Activated naive CD4-positive, alpha-beta T cell treated with anti-CD3 and anti-CD28 coated beads, Interleukin-2, amount 50 U/mL, for 72 hours (primary cell): ENCODE measurements at places on chromosomes 5 and 9.

DNA sequence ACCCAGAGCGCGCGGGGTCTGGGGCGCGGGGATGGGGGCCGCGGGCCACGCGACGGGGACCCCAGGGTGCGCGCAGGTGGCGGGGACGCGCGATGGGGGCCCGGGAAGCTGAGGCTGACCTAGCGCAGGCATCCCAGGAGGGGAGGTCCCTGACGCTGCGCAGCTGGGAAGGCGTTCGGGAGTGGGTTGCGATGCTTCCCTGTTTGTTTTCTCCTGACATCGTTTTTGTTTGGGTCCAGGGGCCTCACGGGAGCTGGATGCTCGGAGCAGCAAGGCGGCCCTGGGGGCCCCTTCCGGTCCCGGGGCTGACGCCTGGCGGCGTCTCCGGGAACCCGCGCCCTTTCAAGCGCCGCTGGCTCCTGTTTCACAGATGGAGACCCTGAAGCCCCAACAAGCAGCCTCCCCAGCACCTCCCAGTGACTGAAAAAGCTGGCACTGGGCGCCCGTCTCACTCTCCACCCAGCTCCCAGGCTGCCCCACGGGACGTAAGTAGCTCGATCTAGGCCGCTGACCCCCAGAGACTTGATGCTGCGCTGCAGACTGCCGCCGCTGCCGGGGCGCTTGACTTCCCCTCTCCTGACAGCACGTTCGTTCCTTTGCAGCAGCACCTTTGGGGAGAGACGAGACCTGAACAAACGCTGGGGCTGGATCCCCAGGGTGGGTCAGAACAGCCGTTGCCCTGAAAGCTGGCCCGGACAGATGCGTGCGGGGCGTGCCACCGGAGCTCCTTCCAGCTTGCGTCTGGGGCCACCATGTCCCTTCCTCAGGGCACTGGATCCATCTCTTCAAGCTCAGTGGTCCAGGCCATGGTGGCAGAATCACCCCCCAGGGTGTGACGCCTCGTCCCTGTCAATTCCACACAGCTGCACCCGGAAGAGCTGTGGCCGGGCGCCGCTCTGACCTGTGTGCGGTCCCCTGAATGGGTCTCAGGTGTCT lies 593 bp downstream of the BRD3OS start:
- peak; percentile 64 for DNase-seq

DNA sequence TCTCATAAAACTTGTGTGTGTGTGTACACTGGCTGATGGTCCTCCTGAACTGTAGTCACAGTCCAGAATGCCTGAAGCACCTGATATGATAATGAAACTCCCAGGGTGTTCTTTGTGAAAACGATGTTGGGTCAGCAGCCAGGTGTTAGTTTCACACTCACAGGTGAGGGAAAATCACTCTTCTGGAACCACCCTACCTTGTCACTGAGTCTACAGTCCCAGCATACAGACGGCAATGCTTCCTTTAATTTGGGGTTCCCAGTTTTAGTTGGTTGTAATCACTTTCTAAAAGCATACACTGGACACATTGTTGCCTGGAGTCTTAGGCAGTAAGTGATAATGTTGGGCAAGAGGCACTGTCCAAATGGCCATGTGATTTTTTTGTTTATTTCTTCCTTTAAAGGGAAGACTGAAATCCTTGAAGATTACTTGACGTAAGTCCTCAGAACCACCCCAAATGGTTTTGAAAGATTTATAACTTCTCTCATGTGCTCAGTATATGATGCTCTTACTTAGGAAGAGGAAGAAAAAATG lies 18.2 kb upstream of the MGAT1 start:
- no peak for DNase-seq

- DNase-seq, result no peak
These were observed 133.4 kb downstream of the SUSD1 start for GRCh38 chr9:112041536-112042243.

- DNase-seq, result no peak
These were observed 33.0 kb downstream of the MAMDC2 start for GRCh38 chr9:70076678-70077077.

- no peak for DNase-seq
These were observed 92.7 kb downstream of the VCAN start for GRCh38 chr5:83564069-83564749.

- DNase-seq, result no peak
These were observed 60.8 kb downstream of the ANKRD33B start for GRCh38 chr5:10624679-10625078.

- DNase-seq, result peak; percentile 26
These were observed 13.2 kb downstream of the CSF1R start for GRCh38 chr5:150073086-150073625.

DNA sequence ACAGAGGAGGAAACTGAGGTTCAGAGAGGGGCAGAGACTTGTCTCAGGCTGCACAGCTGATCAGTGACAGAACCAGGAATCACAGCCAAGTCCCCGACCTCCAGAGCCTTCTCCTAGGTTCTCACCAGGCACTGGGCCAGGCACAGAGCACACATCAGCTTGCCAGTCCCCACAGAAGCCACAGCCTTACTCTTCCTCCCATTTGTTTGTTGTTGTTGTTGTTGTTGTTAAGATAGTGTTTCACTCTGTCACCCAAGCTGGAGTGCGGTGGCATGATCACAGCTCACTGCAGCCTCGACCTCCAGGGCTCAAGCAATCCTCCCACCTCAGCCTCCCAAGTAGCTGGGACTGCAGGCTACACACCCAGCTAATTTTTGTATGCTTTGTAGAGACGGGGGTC lies 41.4 kb downstream of the NAIF1 start:
- DNase-seq, result no peak

- no peak for DNase-seq
These were observed 46.8 kb upstream of the SPOCK1 start for GRCh38 chr5:137545956-137546355.

GRCh38 chr9:33765411-33765810 lies 29.9 kb upstream of the PRSS3 start:
- no peak for DNase-seq

DNA sequence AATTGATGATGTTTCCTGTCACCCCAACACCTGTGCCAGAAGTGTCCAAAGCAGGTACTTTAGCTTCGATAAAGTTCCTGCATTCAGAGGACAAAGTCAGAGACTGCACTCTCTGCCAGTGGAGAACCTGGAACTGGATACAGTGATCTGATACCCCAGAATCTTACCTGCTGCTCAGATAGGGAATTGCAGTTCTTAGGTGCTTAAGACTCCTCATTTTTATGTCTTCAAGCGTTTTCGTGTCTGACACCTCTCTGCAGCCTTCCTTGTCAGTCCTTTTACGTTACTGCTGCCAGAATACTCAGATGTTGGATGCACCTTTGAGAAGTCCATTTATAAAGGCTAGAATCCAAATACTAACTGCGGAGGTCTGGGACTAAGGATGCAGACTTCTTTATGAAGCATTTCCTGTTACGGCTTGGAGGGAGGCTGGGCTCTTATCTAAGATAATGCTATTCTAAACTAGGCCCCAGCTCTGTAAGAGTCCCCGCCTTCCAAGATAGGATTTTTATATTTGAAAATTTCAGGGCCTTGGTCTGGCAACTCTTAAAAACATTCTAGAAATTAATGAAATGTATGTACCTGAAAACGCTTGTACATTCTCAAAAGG lies 1.9 kb downstream of the ISOC1 start:
- DNase-seq, result no peak

- no peak for DNase-seq
These were observed 246.6 kb upstream of the ANKRD55 start for GRCh38 chr5:56479696-56480077.

- no peak for DNase-seq
These were observed 139.8 kb upstream of the RPS23 start for GRCh38 chr5:82417776-82418607.

DNA sequence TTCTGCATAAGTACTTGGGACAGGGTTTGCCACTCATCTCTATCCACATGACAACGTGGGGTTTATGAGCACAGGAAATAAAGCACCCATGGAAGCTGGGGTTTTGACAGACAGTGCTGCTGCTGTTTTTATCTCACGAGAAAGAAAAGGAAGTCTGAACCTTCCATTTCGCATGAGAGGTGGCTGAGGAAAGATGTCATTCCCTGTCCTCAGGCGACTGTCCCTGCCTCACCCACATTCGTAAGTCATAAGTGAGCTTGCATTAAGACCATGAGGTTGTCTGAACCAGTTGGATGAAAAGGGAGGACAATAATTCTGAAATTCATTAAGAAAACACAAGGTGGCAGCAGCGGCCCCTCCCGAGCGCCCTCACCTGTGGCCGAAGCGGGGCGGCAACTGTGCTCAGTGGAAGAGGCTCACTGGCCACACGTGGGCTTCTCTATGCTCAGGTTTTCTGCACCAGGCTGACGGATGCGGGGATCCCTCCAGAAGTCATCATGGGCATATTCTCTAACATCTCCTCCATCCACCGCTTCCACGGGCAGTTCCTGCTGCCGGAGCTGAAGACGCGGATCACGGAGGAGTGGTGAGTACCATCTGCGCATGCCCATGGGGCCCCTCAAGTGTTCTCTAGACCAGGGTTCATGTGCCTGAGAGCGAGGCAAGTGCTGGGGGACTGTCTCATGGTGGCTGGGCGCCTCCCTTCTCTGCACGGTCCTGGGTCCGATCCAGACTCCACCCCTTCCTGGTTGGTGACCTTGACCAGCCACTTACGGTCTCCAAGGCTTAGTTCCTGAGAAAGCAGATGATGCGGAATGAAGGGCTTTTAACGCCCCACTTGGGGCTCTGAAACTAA lies 54.7 kb upstream of the SUSD3 start:
- peak; percentile 60 for DNase-seq

DNA sequence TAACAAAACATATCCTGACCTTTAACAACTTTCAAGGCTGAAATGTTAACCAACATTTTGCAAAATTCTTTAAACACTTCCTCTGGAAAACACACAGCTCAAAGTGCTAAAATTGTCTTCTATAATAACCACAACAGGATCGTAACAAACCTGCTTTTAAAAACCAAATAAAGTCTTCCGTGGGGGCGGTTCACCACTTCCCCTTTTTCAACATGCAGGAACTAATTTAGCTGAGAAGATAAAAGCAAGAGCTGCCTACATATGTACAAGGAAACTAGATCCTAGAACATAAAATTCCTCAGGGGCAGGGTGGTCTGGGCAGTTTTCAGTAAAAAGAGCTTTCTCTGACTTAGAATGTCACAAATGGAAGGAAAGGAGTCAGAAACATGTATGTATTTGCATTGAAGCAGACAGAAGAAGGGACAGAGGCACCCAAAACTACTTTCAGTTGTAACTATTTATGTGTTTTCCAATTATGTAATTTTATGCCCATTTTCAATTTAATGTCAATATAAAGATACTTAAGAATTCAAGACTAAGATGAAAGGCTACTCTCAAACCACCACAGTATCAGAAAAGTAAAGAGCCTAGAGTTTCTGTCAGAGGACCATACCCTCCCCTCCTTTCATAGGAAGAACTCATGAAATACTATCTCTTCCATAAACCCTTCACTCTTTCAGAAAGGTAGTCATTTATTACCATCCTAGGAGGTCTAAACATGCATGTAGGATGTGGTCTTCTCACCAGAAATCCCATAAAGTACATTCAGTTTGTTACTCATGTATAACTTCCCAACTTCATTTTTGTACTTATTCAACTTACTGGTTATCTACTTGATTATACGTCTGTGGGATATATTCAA lies 185.9 kb upstream of the RASA1 start:
- no peak for DNase-seq

DNA sequence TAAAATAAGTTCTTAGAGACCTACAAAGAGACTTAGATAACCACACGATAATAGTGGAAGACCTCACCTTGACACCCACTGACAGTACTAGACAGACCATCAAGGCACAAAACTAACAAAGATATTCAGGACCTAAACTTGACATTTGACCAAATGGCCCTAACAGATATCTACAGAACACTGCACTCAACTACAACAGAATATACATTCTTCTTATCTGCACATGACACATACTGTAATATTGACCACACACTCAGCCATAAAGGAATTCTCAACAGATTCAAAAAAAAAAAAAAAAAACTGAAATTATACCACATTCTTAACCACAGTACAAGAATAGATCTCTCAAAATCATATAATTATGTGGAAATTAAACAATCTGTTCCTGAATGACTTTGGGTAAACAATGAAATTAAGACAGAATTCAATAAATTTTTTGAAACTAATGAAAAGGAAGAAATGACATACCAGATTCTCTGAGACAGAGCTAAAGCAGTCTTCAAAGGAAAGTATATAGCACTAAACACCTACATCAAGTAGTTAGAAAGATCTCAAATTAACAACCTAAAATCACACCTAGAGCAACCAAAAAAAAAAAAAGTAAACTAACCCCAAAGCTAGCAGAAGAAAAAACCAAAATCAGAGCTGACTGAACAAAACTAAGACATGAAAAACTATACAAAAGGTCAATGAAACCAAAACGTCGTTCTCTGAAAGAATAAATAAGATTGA lies 362.3 kb upstream of the POU5F2 start:
- no peak for DNase-seq

DNA sequence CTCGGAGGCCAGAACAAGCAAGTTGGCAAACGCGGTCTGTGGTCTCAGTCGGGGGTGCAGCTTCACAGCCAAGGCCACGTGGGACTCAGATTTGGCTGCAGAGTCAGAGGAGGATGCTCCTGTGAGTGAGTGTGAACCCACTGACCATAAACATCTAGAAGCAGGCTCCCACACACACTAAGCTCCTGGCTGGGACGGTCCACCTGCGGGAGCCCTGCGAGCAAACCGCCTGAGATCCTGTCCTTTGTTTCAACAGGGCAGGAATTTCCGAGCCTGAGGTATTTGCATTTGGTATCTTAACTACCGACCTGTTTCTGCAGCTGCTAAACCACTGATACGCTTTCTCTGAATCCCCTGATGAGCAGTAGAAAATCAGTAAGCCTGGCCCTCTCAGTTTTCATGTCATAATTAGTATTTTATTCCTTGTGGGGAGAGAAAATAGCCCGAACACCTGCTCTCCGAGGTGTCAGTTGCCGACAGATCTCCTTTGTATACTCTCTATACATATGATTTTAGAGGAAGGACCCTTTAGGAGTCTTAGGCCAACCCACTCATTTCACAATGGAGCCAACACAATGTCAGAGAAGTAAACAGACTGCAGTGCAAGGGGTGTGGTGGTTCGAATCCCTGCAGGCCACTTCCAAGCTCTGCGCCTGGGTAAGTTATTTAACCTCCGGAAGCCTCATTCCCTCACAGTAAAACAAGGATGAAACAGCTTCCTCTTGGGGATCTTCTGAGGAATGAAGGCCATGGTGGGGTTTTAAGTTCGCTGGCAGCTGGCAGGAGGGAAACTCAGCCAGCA lies 40.9 kb upstream of the PWWP2A start:
- no peak for DNase-seq

DNA sequence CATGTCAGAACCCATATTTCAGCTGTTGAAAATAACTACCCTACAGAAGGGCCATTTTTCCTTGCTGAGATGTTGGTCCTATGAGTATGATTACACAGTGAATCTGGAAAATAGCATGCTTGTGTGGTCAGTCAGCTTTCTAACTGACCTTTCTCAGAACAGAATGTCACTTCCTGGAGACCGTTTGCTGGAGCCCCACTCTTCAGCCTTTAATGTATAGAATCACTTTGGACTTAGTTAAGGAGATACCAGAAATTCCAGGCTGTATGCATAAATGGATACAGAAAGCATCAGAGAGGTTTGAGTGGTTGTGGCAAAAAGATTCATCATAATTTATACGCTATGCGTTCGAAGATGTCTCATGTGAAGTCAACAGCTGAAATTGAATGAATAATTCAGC lies 488.1 kb downstream of the EBF1 start:
- no peak for DNase-seq
